ENCODE measurements at places on chromosomes 7 and 10.

GRCh38 chr7:15292138-15292537, 269.7 kb downstream of the AGMO start:
- DNase-seq = no peak

DNA sequence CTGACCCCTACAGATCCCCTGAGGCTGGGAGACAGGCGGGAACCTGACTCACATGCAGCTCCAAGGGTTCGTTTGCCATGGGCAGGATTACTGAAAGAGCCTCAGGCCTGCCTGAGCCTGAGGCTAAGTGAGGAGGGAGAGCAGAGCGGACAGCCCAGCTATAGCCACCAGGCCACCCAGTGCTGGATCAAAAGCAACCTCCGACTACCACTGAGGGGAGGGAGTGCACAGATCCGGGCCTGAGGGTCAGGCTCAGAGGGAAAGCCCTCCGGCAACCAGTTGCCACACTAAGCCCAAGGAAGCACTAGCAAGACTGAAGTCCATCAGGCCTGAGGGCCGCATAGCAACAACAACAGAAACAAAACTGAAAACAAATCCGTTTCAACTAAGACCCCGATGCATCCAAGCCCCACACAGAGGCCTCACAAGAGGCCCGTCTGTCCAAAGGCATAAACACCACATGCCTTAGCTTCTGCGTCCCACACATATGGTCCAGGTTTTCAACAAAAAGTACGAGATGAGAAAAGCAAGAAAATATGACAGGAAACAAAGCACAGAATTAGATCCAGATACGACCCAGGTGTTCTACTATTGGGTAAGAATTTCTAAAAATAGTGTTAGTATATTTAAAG, 92.5 kb upstream of the VIPR2 start:
- no peak for DNase-seq

GRCh38 chr7:102463841-102464576, 654 bp downstream of the ALKBH4 start:
- no peak for DNase-seq

DNA sequence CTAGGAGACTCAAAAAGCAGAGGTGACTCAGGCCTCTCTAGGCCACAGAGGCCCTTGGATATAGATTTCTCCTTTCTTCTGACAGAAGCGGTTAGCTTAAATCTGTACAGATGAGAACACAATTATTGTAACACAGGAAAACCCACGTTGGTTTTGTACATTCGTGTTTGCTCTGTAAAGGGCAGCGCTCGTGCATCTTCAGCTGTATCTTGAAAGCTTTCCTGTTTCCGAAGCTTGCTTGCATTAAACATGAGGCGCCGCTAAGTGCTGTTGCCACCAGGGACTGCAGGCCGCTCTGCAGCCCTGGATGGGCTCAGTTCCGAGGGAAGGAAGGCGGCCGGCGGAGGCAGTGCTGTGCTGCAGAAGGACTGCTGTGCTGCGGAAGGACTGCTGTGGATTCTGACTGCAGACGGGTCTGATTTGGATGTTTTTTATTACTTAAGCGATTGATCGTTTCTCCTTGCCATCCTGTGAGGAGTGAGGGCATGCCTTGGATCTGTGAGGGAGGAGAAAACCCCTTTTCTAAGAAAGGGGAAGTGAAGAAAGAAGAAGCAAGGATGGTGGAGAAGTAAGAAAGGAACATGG, 53.3 kb downstream of the FHIP2A start:
- no peak for DNase-seq

DNA sequence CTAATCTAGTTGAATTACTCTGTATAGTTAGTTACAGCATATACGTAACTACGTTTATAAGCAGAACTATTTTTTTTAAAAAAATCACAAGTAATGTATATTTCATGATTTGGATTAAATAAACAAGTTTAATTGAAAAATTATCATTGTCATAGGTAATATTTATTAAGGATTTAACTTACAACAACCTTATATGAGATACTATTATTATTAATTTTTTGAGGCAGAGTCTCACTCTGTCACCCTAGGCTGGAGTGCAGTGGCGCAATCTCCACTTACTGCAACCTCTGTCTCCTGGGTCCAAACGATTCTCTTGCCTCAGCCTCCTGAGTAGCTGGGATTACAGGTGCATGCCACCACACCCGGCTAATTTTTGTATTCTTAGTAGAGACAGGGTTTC, 4.1 kb upstream of the CUL1 start:
- no peak for DNase-seq

- peak; percentile 17 for DNase-seq
Observed at GRCh38 chr10:12922117-12922900, 79.2 kb downstream of the CCDC3 start.

DNA sequence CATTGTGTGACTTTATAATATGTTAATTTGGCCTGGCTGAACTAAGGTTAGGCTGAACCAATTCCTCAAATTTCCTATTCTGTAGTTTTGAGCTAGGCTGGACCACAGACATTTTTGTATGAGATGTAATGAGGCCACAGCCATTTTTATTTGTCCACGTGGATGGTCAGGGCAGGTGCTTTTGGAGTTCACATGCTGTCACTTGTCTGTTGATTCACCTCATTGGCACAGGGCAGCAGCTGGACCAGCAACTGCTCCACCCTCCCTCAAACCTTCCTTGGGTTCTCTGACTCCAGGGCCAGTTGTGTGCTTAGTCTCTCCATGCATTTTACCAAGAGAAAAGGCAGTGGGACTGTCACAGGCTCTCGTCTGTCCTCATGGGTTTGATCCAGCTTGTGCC, 76.1 kb upstream of the NPS start:
- no peak for DNase-seq

GRCh38 chr7:38545977-38546376, 85.2 kb downstream of the AMPH start:
- DNase-seq = no peak

DNA sequence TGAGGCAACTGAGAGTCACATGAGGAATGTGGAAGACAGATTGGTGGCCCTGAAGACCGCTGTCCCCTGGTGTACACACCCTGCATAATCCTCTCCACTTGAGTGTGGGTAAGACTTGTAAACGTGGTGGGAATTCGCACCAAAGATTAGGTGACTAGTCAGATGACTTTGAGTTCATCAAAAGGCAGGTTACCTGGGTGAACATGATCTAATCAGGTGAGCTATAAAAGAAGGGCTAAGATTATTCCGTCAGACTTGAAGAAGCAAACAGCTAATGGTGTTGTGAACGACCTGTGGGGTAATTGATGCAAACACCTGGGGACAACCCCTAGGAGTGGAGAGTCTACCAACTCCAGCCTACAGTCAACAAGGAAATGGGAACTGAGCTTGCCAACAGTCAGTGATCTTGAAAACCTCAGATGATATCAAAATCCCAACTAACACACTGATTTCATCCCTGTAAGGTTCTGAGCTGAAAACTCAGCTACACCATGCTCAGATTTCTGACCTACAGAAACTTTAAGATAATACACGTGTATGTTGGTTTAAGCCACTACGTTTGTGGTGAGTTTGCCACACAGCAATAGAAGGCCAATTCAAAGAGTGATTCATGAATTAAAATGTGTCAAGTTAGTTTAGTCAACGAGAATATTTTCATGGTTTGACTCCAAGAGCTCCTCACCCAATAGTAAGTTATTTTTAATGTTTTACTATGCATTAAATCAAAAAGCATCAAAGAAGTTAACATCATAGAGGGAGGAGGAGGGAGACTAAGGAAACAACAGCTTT, 16.7 kb downstream of the PRTFDC1 start:
- no peak for DNase-seq

GRCh38 chr10:49058463-49059255, 56.7 kb downstream of the VSTM4 start:
- no peak for DNase-seq

- DNase-seq = no peak
Observed at GRCh38 chr7:69889976-69890351, 291.7 kb downstream of the AUTS2 start.

GRCh38 chr7:105672801-105673200, 91.5 kb upstream of the EFCAB10 start:
- no peak for DNase-seq

DNA sequence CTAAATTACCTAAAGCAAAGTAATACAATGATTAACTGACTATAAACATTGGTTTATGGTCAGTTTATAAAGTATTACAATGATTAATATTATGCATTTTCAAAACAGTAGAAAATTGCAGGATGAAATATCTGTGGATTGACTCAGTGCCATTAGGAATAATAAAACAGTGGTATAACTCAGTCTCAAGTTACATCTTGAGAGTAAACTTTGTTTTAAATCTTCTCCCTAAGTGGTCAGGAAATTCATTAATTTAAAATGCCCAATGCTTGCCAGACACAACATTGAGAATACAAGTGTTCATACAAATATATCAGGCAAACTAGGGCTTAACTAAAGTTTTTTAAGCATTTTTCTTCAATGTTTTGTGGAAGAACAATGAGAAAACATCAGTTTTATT, 257.8 kb downstream of the ETV1 start:
- no peak for DNase-seq

Data from right lobe of liver (tissue), 6 donors.